Activated T-cell treated with anti-CD3 and anti-CD28 coated beads for 4 hours (primary cell): ENCODE measurements at places on chromosomes 7 and 10.

- no peak for DNase-seq
Observed at GRCh38 chr10:28326516-28327490, 23.9 kb upstream of the MPP7 start.

GRCh38 chr10:106540645-106541044, 623.9 kb downstream of the SORCS1 start:
- DNase-seq, result no peak

GRCh38 chr7:94405506-94405905, 10.8 kb downstream of the COL1A2 start:
- DNase-seq, result no peak

GRCh38 chr7:38905056-38905759, 3.8 kb downstream of the VPS41 start:
- DNase-seq, result no peak

DNA sequence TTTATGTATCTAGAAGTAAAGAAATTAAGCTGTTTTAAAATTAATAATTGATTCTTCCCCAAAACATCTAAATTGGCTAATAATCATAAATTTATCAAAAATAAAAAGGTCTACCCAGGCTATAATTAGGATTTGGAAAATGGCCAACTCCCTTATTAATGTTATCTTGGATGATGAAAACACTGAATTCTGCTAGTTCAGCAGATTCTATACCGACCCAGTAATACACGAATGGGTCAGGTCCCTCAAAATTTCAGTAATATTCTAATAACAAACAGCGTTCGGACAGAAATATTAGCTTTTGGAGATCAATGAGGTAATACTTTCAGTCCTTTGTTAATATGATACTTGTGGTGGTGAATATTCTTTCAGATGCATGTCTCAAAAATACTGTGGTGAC, 360.7 kb upstream of the MGMT start:
- no peak for DNase-seq

DNA sequence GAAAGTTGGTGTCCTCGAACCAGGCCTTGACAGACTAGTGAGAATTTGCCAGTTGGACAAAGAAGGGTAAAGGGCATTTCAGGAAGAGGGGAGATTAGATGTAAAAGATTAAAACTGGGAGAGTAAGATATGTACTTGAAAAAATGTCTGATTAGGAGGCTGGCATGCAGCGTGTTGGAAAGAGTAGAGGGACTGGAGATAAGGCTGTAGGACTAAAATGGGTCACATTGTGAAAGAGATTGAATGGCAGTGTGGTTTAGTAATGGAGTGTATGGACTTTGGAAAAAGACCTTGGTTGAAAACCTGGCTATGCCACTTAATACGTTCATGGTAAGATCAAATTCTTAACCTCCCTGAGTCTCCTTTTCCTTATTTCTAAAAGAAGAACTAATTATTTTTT, 14.1 kb downstream of the CREM start:
- no peak for DNase-seq

- no peak for DNase-seq
Observed at GRCh38 chr7:39623732-39624441, 515 bp downstream of the RALA start.

GRCh38 chr7:75658369-75658768, 80.4 kb downstream of the HIP1 start:
- no peak for DNase-seq

DNA sequence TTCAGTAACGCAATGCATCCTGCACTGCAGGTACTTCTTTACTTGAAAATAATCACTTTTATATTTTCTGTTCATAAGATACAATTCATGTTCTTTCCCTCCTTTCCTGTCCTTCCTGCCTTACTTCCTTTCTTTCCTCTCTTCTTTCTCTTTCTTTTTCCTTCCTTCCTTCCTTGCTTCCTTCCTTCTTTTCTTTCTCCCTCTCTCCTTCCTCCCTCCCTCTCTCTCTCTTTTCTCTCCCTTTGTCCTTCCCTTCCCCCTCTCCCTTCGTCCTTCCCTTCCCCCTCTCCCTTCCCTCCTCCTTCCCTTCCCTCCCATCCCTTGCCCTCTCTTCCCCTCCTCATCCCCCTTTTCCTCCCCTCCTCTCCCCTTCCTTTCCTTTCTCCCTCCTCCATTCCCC, 227.8 kb upstream of the KLF6 start:
- no peak for DNase-seq

GRCh38 chr10:33381451-33382215, 47.2 kb upstream of the NRP1 start:
- DNase-seq, result no peak

- no peak for DNase-seq
Observed at GRCh38 chr10:53833908-53834307, 967.1 kb downstream of the PCDH15 start.

DNA sequence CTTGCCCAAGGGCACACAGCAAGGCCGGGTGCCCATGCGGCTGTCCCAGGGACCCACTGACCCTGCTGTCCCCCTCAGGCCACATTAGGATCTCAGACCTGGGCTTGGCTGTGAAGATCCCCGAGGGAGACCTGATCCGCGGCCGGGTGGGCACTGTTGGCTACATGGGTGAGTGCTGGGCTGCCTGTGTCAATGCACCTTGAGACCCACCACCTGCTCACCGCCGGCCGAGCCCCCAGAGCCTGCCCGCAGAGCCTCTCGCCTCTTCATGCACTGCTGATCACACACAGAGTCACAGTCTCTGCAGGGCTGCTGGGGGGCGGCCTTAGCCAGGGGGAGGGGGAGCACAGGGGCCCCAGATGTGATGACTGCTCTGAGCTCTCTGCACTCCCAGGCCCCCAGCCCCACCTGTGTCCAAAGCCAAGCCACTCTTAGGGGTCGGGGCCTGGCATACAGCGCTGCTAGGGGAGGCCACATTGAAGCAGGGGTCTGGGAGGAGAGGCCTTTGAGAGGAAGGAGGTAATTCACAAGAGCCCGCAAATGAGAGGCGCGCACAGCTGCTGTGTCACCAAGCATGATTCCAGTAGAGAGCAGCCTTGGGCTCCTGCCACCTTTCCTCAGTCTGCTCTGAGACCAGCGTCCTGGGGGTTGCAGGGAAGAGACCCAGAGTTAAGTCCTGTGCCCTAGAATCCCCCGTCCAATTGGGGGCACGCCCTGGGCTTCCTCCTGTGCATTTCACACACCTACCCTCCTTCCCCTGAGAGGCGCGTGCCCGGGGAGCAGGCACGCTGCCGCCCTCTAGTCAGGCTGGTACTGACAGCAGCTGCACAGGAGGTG, 100.4 kb downstream of the RGS10 start:
- DNase-seq, result no peak

DNA sequence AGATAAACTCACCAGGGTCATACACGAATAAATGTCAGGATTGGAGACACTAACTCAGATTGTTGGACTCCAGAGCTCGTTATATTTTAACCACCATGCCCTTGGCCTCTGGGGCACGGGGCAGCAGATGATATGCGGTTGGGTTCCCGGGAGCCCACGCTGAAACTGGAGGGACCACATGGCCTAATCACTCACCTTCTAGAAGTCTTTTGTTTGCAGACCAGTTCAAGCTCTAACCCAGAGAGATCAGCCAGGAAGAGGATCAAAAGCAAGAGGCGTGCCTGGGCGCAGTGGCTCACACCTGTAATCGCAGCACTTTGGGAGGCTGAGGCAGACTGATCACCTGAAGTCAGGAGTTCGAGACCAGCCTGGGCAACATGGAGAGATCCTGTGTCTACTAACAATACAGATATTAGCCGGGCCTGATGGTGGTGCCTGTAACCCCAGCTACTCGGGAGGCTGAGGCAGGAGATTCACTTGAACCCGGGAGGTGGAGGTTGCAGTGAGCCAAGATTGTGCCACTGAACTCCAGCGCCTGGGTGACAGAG, 42.6 kb upstream of the ECHDC3 start:
- no peak for DNase-seq

DNA sequence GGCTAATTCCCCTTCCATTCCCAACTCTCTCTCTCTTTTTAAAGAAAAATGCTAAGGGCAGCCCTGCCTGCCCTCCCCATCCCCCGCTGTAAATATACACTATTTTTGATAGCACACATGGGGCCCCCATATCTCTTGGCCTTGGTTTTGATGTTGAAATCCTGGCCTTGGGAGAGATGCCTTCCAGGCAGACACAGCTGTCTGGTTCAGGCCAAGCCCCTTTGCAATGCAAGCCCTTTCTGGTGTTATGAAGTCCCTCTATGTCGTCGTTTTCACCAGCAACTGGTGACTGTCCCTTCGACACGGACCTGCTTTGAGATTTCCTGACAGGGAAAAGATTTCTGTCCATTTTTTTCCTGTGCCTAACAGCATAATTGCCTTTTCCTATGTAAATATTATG, 3.0 kb downstream of the ADRA2A start:
- DNase-seq, result no peak

- no peak for DNase-seq
Observed at GRCh38 chr7:27165996-27166530, 726 bp upstream of the HOXA9 start.
